OCI-LY7 (cell line): ENCODE measurements at places on chromosomes 16 and 17. TPM values are rescaled to one million over a fixed set of nuclear protein-coding genes. Genes with fewer than 3 reads are reported as not detected.

TEKT5 gene
- 0.74 and 1.00 TPM in 2 replicates for total RNA-seq

RNF151 gene
- not detected in 2 replicates for total RNA-seq

- DNase-seq = no peak
Observed at GRCh38 chr17:69773081-69773480, 301.9 kb upstream of the KCNJ16 start.

HBM gene
- total RNA-seq = not detected in 2 replicates

DNASE1L2 gene
- total RNA-seq = 8.4 and 9.8 TPM in 2 replicates

PIGL gene
- 43.6 and 50.0 TPM in 2 replicates for total RNA-seq

GRCh38 chr16:23573817-23574216 is 16.3 kb downstream of the UBFD1 start:
- no peak for DNase-seq

DNA sequence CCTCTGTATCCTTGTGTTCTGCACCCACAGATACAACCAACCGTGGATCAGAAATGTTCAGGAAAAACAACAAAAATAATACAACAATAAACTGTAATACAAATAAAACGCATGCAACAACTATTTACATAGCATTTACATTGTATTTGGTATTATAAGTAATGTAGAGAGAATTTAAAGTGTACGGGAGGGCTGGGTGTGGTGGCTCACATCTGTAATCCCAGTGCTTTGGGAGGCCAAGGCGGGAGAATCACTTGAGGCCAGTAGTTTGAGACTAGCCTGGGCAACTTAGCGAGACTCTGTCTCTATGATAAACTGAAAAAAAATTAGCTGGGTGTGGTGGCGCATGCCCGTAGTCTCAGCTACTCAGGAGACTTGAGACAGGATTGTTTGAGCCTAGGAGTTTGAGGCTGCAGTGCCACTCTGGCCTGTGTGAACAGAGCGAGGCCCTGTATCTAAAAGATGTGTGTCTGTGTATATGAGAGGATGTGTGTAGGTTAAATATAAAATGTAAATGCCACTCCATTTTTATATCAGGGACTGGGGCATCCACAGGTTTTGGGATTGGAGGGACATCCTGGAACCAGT is 13.3 kb downstream of the SEC14L1 start:
- DNase-seq = no peak

GRCh38 chr16:84369105-84369504 is 767 bp downstream of the ATP2C2 start:
- no peak for DNase-seq

CCL2 gene
- total RNA-seq = not detected in 2 replicates

PRR11 gene
- total RNA-seq = 106 and 123 TPM in 2 replicates

GRCh38 chr17:19574956-19575355 is 41.3 kb downstream of the SLC47A1 start:
- no peak for DNase-seq

C17orf78 gene
- not detected in 2 replicates for total RNA-seq

DNA sequence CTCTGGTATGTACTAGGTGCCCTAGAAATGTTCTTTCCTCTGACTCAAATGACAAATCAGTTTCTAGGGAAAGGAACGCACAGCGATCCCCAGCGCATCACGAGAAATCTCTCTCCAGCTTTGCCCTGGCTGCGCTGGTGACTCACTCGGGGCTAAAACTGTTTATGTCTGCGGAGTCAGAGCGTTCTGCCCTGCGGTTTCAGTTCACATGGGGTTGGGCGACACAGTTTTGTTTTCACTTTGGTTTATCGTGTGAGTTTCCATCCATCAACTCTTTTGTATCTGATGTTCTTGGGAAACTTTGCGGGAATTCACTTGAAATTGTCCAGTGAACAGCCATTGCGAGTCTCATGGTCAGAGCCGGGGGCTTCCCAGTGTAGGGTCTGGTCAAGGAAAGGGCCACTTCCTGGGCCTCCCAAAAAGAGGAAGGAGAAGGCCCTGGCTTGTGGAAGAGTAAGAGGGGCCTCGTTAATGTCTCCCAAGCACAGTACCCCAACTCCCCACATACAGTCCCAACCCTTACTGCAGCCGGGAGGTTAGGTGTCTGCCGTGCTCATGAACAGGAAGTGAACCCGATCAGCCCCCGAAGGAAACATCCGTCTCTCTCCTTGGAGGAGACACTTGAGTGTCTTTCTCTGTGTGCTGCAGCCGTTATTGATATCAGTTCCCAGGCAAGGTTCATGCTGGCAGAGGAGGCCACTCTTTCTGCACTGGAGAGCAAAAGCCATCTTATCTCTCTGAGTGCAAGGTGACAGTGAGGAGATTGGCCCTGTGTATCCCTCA is 643.2 kb downstream of the WWOX start:
- DNase-seq = peak; percentile 13

C16orf89 gene
- not detected in 2 replicates for total RNA-seq

PITPNM3 gene
- 1.2 and 1.6 TPM in 2 replicates for total RNA-seq

DNA sequence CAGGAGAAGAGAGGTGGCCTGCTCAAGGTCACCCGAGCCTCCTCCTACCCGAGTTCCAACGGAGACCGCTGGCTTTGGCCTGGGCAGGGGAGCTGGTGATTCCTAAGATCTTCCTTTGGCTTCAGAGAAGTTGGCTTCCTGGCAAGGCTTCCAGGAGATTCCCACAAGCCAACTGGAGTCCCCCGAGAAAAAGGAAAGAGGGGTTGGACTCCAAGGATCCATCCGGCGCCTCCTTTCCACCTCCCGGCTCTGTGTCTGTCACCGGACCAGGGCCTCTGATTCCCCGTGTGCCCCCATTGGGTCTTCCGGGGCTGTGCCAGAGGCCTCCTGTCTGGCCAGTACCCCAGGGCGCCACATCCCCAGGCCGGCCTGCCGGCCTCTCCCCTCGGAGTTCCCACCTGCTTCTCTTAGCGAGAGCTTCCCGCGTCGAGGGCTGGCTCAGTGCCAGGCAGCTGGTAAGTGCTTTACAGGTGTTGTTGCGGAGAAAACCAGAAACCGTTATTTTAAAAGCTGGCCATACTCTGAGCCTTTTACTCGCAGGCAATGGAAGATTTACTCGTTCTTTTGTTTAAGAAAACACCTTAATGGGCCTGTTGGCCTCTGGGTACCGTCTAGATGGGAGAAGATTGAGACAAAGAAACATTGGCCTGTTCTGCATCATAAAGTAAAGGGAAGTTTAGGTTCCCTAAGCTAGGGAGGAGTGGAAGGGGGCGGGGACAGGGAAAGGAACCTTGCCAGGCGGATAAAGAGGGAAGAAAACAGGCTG is 258.4 kb upstream of the SDK2 start:
- peak; percentile 88 for DNase-seq

GRCh38 chr17:29163563-29163962 is 16.6 kb downstream of the MYO18A start:
- DNase-seq = no peak

- no peak for DNase-seq
Observed at GRCh38 chr16:72085002-72085401, 8.4 kb downstream of the TXNL4B start.

DNA sequence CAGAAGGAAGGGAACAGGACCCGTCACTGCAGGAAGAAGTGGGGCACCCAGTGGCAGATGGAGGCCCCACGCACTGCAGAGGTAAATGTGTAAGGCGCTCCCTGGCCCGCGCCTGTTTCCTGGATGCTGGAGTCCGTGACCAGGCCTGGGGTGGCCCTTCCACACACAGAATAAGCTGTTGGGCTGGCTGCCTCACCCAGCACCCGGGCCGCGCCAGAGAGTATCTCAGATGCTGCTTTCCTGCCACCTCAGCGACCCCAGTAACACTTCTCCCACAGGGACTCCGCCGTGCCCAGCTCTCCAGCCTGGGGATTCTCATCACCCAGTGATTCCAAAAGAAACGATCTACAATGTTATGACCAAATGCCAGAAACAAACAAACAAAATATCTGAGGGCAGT is 1993.1 kb downstream of the TP53TG3F start:
- no peak for DNase-seq

DNA sequence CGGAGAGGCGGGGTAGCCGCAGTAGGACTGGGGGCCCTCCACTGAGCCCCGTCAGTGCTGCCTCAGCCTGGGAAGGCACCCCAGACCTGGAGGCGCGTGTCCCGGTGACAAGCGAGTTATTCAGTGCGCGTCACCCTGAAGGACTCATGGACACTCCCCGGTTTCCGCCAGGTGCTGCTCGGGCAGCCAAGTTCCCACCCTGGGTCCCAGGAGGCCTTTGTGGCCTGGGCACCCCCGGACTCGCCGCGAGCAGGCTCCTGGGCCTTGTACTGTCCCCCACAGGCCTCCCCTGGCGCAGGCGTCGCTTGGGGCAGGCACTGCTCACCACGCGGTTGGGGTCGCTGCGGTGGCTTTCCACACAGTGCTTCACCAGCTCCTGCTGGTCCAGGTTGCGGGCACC is 7.6 kb downstream of the RNF166 start:
- DNase-seq = peak; percentile 20

DNA sequence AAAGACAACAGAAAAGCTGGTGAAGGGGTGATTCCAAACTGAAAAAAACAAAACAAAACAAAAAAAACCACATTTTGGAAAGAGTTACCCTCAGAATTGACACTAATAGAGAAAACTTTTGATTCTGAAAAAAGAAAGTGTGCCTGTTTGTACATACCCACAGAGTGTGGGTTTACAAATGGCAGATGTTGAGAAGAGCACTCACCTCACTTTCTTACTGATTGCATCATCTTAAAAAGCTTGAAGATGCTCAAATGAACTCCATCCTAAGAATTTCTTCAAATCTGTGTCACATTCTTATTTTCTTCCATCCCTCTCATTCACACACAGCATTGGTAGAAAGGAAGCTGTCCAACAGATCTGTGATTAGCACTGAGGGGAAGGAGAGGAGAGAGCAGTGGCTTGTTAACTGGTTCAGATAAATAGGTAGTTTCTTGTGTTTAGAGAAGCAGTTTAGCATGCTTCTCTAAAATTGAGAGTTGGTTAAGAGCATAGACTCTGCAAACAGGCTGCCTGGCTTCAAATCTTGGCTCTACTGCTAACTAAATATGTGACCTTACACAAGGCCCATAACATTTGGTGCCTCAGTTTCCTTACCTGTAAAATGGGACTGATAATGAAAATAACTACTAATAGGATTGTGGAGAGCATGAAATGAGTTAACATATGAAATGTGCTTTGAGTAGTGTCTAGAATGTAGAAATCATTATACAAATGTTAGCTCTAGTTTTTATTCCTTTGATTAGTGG is 6.9 kb downstream of the GNAO1 start:
- DNase-seq = no peak

TBC1D3B gene
- 12.8 and 13.8 TPM in 2 replicates for total RNA-seq

FOXC2 gene
- total RNA-seq = 0.15 TPM in 1 of 2 replicates, not detected in the other

- no peak for DNase-seq
Observed at GRCh38 chr16:81620029-81620428, 159.1 kb upstream of the PLCG2 start.

DNA sequence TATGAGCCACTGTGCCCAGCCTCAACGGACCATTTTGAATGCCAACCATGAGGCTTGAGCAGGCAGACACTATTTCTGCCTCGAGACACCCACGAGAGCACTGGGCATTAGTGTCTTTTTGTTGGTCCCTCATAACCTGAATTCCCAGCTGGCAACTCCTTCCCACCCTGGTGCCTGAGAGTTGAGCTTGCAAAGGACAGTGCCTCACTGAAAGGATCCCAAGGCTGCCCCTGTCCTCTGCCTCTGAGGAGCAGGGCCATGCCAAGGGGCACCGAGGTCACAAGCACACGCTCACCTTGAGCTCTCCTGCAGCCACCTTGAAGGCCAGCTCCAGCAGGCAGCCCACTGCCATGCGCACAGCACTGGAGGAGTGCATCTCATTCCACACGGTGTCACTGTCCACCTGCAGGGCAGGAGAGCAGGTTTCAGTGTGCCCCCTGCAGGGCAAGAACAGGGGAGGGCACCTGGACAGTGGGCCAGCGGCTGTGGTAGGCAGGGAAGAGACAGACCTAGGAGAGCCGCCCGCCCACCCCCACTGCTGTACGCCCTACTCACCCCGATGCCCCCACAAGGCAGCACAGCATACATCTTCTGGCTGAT is 12.8 kb downstream of the G6PC3 start:
- peak; percentile 13 for DNase-seq

DNA sequence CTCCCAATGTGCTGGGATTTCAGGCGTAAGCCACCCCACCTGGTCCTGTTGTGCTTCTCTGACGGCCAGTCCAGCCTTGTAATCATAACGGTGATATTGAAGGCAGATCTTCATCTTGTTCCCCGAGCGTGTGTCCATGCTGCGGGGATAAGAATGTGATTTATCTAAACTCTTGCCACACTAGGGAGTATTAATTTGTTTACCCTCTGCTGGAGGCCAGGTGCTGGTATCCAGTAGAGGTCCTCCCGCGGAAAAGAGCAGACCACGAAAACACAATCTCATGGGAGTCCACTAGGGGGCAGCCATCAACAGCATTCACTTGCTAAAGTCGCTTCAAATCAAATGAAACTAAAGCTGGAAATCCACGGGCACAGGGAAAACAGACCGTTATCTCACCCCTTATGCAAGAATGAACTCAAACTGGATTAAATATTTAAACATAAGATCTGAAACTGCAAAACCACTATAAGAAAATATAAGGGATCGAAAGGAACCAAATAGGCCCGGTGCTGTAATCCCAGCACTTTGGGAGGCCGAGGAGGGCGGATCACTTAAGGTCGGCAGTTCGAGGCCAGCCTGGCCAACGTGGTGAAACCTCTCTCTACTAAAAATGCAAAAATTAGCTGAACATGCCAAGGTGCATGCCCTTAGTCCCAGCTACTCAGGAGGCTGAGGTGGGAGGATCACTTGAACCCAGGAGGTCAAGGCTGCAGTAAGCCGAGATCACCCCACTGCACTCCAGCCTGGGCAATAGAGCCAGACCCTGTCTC is 22.3 kb upstream of the RBBP6 start:
- peak; percentile 78 for DNase-seq

- no peak for DNase-seq
Observed at GRCh38 chr17:42340691-42341127, 47.5 kb downstream of the STAT3 start.

GRCh38 chr17:60163108-60163784 is 13.5 kb downstream of the CA4 start:
- DNase-seq = peak; percentile 31

PMP22 gene
- total RNA-seq = not detected in 2 replicates

GRCh38 chr17:74972107-74972972 is at the start of gene HID1:
Gene HID1 (minus strand): TSS chr17:74972759. CDS start chr17:74972656, 103 bp downstream.
- DNase-seq = peak; percentile 72

ARL5C gene
- 0.65 and 0.68 TPM in 2 replicates for total RNA-seq

RANBP10 gene
- total RNA-seq = 20.0 and 21.4 TPM in 2 replicates

GRCh38 chr16:80176114-80176513 is 364.7 kb upstream of the DYNLRB2 start:
- no peak for DNase-seq

MATCAP1 gene
- total RNA-seq = 39.6 and 42.3 TPM in 2 replicates

- DNase-seq = no peak
Observed at GRCh38 chr16:88568710-88569613, 1.2 kb upstream of the ZC3H18 start.

DNA sequence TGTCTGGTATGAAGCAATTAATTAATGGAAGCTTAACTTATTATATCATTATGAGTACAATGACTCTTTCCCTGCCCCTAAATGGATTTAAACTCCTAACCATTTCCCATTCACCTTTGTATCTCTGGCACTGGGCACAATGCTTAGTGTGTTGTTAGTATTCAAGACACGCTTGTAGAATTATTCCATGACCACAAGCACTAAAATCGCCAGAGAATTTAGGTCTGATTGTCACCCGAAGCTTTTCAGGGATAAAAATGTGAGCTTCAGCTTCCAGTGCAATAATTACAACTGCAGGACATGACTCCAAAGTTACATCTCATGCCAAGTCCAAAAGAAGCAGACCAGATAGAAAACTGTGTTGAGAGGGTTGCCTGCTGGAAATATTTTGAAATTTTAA is 101.6 kb downstream of the CDH8 start:
- no peak for DNase-seq

IGF2BP1 gene
- 46.4 and 53.8 TPM in 2 replicates for total RNA-seq
